ENCODE measurements at places on chromosomes 7 and 10. TPM values are rescaled to one million over a fixed set of nuclear protein-coding genes. Genes with fewer than 3 reads are reported as not detected.

DNA sequence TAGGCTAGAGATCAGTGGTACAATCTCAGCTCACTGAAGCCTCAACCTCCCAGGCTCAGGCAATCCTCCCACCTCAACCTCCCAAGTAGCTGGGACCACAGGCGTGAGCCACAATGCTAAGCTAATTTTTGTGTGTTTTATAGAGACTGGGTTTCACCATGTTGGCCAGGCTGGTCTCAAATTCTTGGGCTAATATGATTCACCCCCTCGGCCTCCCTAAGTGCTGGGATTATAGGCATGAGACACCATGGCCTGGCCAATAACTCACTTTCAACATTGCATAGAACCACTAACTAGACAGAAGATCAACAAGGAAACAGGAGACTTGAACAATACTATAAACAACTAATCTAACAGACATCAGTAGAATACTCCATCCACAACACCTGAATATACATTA is 191.7 kb downstream of the LRRN3 start:
- no peak for DNase-seq

GRCh38 chr7:32227746-32228145 is 157.5 kb upstream of the PDE1C start:
- DNase-seq: no peak

DNA sequence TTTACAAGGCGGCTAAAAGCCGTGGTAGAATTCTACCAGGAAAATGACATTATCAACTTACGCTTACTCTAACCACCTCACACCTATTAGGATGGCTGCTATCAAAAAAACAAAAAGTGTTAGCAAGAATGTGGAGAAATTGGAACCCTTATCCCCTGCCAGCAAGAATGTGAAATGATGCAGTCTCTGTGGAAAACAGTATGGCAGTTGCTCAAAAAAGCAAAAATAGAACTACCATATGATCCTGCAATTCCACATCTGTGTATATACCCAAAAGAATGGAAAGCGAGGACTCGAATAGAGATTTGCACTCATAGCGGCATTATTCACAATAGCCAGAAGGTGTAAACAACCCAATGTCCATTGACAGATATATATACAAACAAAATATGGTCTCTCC is 61.3 kb downstream of the KIF5B start:
- DNase-seq: no peak

DNA sequence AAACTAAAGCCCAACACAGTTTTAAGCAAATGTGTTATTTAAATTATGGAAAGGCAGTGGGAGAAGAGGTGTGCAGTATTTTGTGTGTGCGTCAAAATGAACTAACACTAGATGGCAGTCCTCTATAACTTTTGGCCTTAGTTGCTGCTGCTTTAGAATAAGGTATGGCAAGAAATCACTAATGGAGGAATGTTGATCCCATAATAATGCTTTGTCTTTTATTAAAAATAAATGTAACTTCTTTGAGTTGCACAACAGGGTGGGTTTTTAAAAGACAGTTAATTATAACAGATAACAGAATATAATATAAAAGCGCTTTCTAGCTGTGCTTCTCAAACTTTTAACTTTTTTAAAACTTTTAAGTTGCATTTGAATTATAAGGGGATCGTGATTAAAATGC is 56.4 kb downstream of the BBS9 start:
- DNase-seq: no peak

DNA sequence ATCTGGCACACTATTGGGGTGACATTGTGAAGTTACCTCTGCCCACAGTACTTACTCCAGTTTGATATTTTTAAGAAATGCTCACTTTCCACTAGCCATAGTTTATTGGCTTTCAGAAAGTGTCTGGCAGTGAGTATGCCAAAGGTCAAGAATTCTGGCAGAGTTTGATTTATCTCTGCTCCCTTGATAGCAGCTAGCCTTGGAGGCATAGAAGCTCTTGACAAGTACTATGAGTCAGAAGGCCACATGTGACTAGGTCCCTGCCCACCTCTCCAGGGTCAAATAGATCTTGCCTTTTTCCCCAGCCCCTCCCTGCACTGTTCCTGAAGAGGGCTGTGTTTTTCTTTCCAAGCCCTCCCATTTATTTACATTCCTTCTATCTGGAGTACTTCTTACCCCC is 202.2 kb downstream of the AUTS2 start:
- peak; percentile 80 for DNase-seq

- no peak for DNase-seq
Measured at GRCh38 chr7:37751096-37751495, 67.5 kb downstream of the GPR141 start.

DNA sequence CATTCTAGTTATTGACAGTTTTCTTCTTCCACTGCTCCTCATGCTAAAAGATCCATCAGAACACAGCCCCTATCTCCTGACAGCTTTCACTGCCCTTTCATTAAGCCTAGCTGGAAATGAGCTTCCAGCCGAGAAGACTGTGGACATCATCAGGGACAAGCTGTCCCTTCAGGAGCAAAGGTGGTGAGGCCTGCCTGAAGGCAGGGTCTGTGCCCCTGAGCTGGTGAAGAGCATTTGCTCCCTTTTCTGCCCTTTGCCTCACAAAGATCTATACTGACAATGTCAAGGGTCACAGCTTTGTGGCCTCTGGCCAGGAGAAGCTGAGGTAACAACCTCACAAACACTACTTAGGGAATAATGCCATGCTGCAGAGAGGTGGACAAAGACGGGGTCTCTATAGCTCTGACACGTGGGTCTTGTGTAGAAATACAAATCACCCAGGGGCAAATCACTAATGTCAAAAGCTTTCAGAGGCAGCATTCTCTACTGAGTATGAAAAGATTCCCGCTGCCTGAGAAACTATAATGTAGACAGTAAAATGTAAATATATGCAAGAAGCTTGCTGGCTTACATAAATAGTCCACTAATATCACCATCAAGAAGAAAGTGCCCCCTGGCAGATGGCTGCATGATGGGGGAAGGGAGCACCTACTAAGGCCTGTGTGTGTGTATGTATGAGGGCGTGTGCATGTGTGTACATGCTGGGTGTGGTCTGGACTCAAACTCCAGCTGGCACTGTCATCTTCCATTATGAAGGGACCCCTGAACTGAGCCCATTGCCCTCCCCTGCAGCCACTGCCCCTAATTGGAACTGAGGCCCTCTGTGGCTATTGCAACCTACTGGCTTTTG is 55.8 kb downstream of the HBP1 start:
- DNase-seq: no peak

- DNase-seq: no peak
Measured at GRCh38 chr10:14173391-14173705, 157.4 kb downstream of the FRMD4A start.

DNA sequence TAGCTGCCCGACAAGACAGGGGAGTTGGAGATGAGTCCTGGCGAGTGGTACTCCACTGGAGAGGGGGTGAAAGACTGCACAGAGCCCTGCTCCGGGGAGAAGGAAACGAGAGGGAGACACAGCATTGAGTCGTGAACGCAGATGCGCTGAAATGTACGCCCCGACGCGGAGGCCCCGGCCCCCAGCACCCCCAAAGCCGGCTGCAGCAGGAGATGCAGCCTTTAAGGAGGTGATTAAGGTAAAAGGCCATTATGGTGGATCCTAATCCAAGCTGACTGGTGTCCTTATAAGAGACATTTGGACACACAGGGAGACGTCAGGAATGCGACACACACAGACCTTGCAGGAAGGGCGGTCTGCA is 166.3 kb upstream of the IMMP2L start:
- no peak for DNase-seq

GRCh38 chr10:119522747-119523426 is 19.6 kb downstream of the RGS10 start:
- no peak for DNase-seq

DNA sequence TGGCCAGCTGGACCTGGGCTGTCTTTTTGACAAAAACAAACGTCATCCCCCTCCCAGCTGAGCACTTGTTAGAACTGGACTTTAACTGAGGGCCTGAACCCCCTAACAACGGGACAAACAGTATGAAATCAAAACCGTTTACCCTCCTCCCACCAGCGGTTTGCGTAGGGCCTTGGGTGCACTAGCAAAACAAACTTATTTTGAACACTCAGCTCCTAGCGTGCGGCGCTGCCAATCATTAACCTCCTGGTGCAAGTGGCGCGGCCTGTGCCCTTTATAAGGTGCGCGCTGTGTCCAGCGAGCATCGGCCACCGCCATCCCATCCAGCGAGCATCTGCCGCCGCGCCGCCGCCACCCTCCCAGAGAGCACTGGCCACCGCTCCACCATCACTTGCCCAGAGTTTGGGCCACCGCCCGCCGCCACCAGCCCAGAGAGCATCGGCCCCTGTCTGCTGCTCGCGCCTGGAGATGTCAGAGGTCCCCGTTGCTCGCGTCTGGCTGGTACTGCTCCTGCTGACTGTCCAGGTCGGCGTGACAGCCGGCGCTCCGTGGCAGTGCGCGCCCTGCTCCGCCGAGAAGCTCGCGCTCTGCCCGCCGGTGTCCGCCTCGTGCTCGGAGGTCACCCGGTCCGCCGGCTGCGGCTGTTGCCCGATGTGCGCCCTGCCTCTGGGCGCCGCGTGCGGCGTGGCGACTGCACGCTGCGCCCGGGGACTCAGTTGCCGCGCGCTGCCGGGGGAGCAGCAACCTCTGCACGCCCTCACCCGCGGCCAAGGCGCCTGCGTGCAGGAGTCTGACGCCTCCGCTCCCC is at the start of gene IGFBP1:
IGFBP1 (plus strand) TSS at position 304 of the 808 bp plus-strand sequence; CDS start at position 469, 165 bp downstream.
- peak; percentile 23 for DNase-seq

DNA sequence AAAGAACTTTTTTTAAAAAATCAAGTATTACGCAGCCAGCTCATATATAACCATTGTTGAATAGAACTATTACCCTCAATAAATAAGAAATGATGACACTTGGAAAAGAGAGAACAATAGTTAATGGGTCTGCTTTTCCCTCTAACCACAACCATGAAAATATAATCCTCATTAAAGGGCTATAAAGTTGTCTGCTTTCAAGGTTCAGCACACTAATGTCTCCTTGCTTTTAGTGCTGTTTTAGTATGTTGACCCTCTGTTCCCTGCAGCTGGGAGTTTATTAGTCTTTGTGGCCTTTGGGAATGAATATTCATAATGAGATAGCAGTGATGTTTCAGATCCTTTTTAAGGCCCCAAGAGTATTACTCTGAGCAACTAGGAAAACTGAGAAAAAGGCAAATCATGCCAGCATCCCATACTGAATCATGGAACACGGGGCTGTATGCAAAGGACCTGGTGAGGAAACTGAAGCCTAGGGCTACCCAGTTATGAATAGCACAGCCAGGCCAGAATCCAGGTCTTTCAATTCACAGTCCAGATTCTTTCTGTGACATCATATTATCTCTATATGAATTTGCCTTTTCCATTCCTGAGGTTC is 332.0 kb upstream of the LRGUK start:
- DNase-seq: no peak

- no peak for DNase-seq
Measured at GRCh38 chr7:142796501-142797390, 26.0 kb downstream of the PRSS2 start.

- DNase-seq: no peak
Measured at GRCh38 chr10:95395947-95396449, 105.2 kb upstream of the PDLIM1 start.

DNA sequence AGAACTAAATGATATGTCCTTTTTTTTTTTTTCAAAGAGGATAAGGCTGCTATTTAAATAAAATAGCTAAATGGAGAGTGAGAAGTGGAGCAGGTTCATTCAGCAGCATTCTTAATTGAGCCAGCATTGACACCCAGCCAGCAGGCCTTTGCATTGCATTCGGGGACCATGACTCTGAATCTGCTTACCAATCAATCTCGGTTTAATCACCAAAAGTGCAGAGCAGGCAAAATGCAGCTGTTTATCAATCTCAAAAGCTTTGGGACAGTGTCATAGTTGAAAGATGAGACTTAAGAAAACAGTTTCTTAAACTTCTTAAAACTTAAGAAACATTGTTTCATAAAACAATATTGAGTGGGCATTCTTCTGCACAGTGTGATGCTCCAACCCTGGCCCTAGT is 51.7 kb downstream of the PLEKHA8 start:
- DNase-seq: no peak

DNA sequence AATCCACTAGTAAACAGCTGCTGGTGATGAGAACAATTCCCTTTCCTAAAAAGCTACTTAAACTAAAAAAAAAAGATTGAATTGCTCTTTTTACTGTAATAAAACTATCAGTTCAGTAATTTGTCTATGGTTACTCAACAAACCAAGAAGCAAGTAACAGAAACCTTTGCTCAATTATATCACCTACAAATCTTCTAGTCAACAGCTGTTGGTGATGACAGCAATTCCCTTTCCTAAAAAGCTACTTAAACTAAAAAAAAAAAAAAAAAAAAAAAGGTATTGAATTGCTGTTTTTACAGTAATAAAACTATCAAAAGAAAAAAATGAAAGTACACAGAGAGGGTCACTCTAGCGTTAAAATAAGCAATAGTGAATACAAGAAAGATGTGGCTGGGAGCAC is 158.1 kb downstream of the CTNNA3 start:
- DNase-seq: no peak

DNA sequence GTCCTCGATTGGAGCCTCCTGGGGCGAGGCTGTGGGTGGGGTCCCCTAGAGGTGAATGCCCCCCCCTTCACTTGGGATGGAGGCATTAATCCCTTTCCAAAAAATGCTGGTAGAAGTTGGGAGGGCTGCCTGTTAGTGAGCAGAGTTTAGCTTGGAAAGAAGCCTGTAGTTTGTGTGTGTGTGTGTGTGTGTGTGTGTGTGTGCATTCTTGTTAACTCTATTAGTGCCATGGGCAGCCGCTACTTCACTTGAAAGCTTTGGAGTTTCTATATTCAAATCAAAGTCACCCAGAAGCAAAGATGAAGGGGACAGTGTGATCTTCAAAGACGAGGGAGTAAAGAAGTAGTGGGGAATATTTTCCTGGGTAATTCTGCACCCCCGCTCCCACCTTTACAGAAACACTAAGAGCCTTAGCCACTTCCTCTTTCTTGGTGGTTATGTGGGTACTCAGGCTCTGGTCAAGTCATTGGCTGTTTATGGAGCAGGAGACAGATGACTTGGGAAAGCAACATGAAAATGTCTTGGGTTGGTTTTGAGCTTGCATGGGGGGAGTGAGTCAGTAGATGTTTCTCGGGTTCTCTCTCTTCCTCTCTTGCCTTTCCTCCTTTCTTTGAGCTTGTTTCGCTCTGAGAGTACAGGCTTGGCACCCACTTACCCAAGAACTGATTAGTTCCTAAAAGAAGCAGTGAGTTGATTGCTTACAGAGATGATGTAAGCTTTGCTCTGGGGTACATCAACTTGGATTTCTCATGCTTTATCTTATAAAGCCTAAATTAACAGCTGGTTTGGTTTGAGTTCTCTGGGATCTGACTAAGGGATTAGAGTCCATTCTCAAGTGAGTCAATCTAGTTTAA is 35.9 kb downstream of the TCF7L2 start:
- no peak for DNase-seq

The SHH gene
- 4.7 TPM for total RNA-seq

The VAX1 gene
- not detected for total RNA-seq

The SFTPA2 gene
- not detected for total RNA-seq

The MKLN1 gene
- 56.1 TPM for total RNA-seq

The CISD1 gene
- 98.3 TPM for total RNA-seq

The LIPJ gene
- total RNA-seq: not detected

The GHRHR gene
- total RNA-seq: not detected

The PRSS1 gene
- total RNA-seq: 18.1 TPM

The CRHR2 gene
- total RNA-seq: not detected

The TRPV5 gene
- not detected for total RNA-seq

The NIPSNAP2 gene
- total RNA-seq: 59.3 TPM

Data from Caco-2 (cell line).